ENCODE measurements at places on chromosomes 5 and 9.

- DNase-seq = no peak
These were observed 37.6 kb downstream of the STC2 start for GRCh38 chr5:173290477-173291131.

GRCh38 chr5:151288180-151288579 is 15.4 kb downstream of the SLC36A3 start:
- DNase-seq = no peak

- DNase-seq = no peak
These were observed 91.7 kb upstream of the ADAMTSL1 start for GRCh38 chr9:18382243-18382642.

GRCh38 chr5:7676455-7676854 is 174.5 kb downstream of the CFAP90 start:
- no peak for DNase-seq

DNA sequence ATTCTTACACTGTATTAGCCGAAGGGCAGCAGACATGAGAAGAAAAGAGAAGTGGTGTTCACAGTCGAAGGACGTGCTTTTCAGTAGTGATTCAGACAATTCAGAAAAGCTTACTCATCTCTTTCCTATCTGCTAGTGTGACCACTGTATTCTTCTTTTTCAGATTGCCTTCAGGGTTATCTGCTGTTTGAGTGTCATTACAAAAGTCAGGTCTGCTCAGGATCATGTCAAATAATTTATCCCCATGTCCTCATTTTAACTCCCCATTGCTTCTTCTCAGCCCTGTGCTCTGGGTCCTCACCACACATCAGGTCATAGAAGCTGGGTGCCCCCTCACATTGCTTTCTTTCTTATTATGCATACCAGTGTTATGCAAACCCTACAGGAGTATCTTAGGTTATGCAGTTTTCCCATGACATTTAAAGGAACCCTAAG is 394.0 kb downstream of the CETN3 start:
- no peak for DNase-seq

DNA sequence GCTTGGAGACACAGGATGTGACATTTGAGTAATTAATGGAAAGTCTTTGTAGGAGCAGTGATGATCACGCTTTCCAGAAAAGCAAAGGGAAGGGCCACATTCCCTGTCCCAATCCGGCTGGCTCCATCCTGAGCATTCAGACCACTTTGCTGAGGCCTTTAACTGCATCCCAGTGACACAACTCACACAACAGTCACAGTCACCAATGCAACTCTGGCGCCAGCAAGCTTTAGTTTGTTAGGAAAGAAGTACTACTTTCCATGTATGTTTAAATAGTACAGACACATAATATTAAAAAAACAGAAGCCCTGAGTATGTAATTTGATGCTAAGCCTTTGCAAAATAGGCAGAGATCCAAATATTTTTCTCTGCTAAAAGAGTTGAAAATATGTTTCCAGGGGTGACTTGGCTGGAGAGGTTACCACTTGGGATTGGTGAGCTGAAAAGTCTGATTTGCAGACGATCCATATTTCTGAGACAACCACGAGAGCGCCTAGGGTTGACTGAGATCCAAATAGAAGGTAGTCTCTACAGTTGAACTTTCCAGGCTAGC is 31.7 kb upstream of the GAS1 start:
- no peak for DNase-seq

DNA sequence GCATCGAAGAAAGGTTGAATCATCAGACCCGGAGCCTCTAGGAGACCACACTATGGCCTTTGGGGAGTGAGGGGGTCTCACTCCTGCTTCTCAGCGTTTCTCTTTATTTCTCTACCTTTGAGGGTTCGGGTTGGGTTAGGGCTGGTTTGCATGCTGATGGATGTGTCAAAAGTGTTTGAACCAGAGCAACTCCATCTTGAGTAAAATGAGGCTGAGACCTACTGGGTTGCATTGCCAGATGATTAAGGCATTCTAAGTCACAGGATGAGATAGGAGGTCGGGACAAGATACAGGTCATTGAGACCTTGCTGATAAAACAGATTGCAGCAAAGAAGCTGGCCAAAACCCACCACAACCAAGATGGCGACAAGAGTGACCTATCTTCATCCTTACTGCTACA is 44.9 kb upstream of the TCF7 start:
- no peak for DNase-seq

DNA sequence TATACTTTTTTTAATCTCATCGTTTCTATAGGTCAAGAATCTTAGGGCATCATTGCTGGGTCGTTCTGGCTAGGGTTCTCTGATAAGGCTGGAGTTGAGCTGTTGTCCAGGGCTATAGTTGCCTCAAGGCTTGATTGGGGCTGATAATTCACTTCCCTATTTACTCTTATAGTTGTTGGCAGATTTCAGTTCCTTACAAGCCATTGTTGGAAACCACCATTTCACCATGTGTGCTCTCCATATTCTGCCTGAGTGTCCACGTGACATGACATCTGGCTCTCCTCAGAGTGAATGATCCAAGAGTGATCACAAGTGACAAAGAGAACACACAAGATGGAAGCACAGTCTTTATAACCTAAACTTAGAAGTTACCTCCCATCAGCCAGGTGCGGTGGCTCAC is 852.2 kb downstream of the EFNA5 start:
- DNase-seq = no peak

DNA sequence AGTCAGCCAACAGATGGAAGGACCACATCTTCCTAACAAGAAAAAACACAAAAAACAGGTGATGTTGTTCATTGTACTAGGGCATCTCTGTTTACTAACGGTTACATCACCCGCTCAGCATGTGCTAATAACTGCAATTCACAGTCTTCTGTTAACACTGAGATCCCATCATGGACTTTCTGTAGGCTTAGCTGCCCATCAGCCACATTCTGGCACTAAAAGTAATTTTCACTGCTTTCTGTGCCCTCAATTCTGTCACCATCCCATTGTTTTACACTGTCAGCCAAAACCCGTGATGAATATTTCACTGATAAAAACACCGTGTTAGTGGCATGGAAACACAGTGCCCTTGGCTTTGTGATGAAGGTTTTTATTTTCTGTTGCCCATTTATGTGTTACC is 64.6 kb downstream of the CAST start:
- DNase-seq = no peak

GRCh38 chr5:118042076-118042475 is 946.3 kb downstream of the DTWD2 start:
- DNase-seq = no peak

DNA sequence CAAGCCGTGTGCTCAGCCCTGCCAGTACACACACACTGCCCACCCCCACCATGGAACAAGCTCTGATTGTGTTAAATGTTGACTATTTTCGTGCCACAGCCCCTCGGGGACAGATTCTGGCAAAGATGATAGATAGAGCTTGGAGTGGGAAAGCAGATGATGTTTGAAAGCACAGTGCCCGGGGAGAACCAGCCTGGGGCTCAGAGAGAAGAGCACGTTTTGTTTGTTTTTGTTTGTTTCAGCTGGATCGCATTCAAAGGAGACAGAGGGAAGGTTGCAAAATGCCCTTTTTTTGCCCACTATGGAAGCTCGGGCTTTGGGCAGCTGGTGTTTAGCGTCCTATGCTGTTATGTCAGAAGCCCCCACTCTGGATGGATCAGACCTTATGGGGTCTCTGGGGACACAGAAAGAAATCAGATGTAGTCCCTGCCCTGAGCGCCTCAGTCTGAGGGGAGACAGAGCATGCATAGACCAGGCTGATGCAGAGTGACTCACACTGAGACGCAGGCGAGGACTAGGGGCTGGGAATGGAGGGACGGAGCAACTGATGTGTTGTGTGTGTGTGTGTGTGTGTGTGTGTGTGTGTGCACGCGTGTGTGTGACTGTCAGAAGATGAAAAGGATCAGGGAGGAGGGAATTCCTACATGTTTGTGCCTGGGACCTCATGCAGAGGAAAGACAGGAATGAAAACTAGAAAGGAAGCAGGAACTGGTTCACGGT is 229.7 kb downstream of the MELK start:
- no peak for DNase-seq

GRCh38 chr5:81317536-81317935 is 16.1 kb downstream of the ZCCHC9 start:
- DNase-seq = no peak

GRCh38 chr5:180287404-180287803 is 4.5 kb downstream of the MAPK9 start:
- DNase-seq = no peak

GRCh38 chr5:78903861-78904260 is 81.2 kb downstream of the ARSB start:
- no peak for DNase-seq

DNA sequence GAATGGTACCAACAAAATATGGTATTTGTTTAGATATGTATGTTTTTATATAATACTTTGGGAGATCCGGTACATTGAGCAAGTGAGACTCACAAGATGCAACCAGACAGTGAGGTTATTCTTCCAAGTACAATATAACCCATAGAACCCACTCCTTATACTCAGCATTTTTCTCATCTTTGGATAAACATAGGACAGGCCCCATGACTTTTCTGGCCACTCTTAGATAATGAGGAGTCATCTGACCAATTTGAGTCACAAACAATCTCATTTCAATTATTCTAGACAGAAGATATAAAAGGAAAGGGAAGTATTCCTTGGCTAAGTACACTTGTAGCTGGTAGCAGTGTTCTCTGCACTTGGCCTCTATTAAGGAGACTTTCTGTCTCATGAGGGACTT is 150.2 kb downstream of the SGCD start:
- DNase-seq = no peak

DNA sequence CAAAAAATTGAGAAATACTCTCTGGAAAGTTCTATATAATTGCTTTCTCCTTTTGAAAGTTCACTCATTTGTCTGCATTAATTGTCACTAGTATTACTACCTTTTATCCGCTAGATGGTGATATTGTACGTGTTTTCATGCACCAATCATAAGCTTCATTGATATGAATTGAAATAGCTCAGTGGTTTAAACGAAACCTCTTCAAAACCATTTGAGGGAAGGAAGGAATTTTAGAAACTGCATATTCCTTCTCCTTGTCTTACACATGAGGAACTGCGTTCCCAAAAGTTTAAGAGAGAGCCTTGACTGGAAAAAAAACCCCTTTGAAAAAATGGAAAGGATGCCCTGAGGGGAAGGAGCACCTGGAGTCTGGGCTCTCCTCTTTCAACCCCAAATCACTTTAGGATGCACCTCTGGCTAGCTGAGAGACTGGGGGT is 98.6 kb downstream of the YTHDC2 start:
- no peak for DNase-seq

DNA sequence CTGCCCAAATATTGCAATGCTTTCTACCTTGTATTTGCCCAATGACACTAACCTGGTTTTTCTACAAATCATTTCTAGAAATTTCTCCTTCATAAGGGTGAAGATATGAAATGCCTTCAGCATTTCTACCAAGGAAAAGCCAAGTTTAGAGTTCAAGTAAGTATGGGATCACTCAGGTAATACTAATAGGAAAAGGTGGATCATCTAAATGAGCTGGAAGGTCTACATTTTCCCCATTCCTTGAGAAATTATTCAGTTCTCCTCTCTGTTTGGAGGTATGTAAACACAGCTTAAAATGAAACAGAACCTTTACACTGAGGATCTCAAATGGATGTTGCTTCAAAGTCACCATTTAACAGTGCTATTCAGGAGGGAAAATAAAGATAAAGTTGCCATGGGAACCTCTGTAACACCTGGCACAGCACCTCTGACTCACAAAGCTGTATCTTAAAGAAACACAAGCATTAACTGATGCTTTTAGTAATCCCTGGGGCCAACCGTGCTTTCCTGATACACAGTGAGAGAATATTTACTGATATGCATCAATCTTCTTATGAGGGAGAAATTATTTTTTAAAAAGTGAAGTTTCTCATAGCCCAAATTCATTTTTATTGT is 161.3 kb downstream of the DRD1 start:
- no peak for DNase-seq

DNA sequence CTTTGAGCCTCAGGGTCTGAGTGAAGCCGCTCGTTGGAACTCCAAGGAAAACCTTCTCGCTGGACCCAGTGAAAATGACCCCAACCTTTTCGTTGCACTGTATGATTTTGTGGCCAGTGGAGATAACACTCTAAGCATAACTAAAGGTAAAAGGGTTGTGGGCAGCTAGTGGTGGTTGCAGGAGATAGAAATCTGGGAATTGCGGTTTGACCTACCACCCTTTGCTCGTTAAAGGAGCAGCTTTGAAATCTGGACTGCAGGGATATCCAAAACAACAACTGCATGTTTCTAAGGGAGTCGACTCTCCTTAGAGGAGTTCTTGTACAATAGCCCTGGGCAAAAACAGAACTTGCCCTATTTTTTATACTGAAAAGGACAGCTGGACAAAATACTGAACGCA is 19.0 kb downstream of the ABL1 start:
- no peak for DNase-seq

- DNase-seq = no peak
These were observed 788 bp downstream of the ZNF346 start for GRCh38 chr5:177023303-177023664.

- no peak for DNase-seq
These were observed 25.7 kb downstream of the NCS1 start for GRCh38 chr9:130197888-130198287.

DNA sequence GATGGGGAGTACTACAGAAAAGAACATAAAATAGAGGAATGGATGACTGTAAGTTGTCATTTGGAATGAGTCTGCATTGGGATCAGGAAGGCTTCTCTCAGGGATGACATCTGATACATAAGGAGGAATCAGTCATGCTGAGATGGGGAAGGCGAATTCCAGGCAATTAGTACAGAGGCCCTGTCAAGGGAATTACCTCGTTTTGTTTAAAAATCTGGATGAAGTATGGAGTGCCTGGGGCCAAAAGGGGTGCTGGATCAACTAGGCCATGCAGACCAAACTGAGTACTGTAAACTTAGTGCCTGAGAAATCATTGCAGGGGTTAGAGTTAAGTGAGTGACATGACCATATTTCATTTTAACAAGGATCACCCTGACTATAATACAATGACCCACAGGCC is 30.5 kb downstream of the JAKMIP2 start:
- DNase-seq = no peak

GRCh38 chr9:126439883-126440653 is 113.4 kb downstream of the MVB12B start:
- DNase-seq = no peak

GRCh38 chr5:151298063-151298855 is 5.3 kb downstream of the SLC36A3 start:
- DNase-seq = no peak

- no peak for DNase-seq
These were observed 291.9 kb upstream of the FTMT start for GRCh38 chr5:121559832-121560231.

DNA sequence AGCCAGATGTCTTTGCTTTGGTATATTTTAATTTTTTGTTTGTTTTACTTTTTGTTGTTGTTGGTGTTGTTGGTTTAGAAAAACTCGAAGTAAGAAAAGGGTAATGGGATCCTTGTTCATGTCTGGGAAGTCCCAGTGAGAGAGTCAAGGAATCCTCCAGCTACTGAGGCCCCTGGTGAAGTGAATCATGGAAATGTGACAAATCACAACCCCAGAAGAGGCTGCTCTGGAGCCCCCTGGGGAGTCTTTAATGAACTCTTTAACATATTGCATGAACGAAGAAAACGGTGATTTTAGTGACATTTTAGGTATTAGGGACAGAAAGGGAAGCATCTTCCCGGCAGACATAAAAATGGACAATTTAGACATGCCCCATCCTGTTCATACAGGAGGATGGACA is 41.3 kb downstream of the TMEM174 start:
- no peak for DNase-seq

GRCh38 chr9:110640736-110641135 is 27.9 kb upstream of the MUSK start:
- DNase-seq = no peak

GRCh38 chr5:34057118-34057517 is 14.1 kb upstream of the C1QTNF3 start:
- DNase-seq = no peak
